ENCODE measurements at places on chromosomes 7 and 10. TPM values are rescaled to one million over a fixed set of nuclear protein-coding genes. Genes with fewer than 3 reads are reported as not detected.
A peak's percentile ranks its signal among the peaks of the same experiment; 100 is the strongest.

Gene TEX36
- total RNA-seq, result not detected

Gene ZNF37A
- 30.6 TPM for total RNA-seq

Gene FGFBP3
- total RNA-seq, result 3.0 TPM

Gene CPA4
- total RNA-seq, result 1.6 TPM

DNA sequence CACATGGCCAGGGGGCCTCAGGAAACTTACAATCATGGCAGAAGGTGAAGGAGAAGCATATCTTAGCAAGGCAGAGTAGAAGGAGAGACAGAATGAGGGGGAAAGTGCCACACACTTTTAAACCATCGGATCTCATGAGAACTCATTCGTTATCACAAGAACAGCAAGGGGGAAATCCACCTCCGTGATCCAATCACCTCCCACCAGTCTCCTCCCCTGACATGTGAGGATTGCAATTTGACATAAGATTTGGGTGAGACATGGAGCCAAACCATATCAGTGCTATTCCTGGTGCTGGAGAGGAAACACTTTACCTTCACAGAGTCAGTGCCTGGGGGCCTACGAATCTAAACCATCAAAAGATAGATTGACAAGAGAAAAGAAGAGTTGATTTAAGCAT, 61.8 kb downstream of the LGI1 start:
- DNase-seq, result no peak

DNA sequence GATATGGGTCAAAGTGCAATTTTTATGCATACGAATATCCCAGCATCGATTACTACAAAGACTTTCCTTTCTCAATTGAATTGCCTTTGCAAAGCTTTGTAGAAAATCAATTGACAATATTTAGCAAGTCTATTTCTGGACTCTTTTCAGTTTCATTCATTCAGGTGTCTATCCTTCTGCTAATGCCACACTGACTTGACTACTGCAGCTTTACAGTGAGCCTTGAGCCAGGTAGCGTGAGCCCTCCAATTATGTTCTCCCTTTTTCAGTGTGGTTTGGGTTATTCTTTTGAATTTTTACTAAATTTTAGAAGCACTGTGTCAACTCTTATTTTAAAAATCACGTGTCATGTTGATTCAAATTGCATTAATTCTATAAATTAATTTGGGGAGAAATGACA, 19.5 kb upstream of the AKR1E2 start:
- no peak for DNase-seq

DNA sequence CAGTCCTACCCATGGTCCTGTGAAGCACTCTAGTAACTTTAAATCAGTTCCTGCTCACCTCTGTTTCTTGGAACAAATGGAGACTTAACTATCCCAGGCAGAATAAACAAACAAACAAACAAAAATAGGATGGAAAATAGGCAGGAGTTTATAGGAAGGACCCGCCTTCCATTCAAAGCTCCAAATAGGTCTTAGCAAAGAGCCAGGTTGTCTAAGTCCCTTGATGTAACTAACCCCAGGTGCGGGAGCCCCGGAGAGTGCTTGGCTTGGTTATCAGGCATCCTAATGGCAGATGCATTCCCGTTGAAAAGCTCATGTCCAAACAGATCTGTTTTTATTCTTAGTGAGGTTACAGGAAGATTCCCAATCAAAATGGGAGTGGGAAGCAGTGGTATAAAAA, 2.2 kb downstream of the IFIT2 start:
- no peak for DNase-seq

DNA sequence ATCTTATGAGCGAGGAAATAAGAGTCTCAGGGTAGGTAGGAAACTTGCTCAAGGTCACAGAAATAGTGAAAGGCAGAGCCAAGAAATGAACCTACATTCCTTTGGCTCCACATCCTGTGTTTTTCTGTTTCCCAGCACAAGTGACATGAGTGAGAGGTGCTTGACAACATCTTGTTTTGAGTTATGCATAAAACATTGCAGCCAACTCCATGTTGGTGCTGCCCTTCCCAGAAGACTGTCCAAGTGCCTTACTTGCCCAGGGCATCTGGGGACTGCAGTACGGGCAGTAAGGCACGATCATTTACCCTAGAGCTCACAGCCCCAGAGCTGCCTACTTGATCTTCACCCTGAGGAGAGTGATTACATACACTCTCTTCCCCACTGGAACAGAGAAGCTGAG, 148.8 kb downstream of the NOC3L start:
- no peak for DNase-seq

DNA sequence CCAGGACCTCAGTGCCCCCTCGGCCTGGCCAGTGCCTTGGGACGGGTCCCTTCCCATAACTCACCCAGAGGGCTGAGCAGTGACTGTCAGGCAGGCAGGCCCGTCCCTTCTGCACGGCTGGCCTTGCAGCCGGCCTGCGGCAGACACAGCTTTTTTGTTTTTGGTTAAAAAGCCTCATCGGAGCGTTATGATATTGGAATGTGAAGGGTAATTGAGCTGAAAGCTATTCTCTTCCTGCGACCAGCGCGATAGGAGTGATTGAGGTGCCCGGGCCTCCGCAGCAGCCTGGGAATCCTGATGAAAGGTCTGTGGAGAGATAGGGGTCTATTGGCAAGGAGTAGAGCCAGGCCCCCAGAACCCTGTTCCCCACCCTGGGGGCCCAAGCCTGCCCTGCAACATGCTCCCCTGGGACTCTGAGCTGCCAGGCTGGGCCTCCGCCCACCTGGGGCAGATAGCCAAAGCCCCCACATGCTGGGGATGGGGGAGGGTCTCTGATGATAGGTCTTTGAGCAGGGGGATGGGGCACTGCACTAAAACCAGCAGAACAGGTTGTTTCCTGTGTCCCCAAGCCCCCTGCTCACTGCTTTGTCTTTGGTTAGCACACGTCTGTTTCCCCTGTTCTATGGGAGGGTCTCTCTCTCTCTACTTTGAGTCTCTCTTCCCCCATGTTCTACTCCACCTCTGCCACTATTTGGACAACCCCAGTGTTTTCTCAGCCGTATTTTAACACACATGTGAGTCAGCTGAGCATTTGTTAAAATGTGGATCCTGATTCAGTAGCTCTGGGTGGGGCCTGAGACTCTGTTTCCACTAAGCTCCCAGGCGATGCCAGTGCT, 131.9 kb downstream of the CDH23 start:
- no peak for DNase-seq

- no peak for DNase-seq
Observed at GRCh38 chr10:94583124-94583523, 37.5 kb downstream of the HELLS start.

DNA sequence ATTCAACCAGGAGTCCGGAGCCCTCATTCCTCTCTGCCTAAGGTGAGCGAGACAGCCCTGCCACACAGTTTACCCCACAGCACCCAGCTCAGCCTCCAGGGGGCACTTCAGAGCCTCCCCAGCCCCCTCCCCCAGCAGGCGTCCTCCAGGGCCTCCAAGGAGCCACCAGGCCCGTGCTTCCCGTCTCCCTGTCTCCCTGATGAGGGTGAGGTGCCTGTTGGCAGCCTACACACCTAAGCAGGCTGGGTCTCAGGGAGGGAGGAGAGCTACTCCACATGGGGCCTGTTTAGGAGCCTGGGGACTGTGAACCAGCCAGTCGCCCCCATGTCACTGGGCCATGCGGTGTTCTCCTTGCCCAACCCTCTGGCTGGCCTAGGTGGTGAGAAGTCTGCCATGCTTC, 28.9 kb upstream of the TRIM8 start:
- DNase-seq, result no peak

DNA sequence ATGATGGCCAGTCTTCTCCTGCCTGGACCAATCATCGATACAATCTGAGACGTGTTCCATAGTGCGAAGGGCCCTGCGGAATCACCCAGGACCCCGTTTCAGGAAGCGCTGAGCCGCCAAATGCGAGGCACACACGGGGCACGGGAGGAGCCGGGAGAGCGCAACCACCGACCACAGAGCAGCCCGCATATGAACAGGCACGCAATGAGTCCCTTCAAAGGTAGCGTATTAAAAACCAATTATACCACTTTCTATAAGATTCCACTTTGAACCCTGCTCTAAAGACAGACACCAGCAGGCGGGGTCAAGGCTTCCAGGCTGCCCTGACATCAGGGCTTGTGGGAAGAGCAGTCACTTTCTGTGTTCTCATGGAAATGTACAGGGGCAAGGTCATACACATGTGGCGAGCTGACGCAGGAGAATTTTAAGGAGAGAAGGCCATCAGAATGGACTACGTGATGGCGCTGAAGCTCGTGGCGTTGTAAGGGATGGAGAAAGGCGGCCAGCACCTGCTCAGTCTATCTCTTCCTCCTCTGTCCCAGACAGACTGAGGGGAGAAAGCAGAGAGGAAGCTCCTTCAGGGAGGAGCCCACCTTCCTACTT, 46.2 kb downstream of the AMZ1 start:
- no peak for DNase-seq

GRCh38 chr10:69742928-69743602, 58.6 kb upstream of the COL13A1 start:
- no peak for DNase-seq

DNA sequence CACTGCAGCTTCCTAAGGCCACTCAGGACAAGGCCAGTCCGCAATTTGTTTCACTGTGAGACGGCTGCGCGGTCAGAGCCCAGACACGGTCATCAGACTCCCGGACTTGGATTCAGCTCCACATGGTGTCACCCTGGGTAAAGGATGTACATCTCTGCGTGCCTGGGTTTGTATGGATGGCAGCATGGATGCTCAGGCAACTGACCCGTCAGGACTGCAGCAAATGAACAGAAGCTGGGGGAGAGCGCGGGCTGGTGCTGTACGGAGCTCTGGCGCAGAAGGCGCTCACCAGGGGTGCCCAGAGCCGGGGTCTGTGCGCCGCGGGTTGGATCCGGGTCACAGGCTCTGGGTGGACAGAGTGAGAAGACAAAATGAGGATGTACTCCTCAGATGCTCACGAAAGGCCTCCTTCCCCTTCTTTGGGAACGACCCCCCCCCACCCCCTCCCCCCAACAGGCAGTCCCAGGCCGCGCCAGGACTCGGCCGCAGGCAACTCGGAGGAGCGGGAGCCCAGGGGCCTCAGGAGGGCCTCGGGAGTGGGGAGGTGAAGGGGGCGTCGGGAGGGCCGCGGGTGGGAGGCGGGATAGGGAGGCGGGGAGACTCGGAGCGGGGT, 92.4 kb downstream of the CXCL12 start:
- DNase-seq, result peak; percentile 56

- no peak for DNase-seq
Observed at GRCh38 chr10:297567-297966, 162.3 kb downstream of the ZMYND11 start.

DNA sequence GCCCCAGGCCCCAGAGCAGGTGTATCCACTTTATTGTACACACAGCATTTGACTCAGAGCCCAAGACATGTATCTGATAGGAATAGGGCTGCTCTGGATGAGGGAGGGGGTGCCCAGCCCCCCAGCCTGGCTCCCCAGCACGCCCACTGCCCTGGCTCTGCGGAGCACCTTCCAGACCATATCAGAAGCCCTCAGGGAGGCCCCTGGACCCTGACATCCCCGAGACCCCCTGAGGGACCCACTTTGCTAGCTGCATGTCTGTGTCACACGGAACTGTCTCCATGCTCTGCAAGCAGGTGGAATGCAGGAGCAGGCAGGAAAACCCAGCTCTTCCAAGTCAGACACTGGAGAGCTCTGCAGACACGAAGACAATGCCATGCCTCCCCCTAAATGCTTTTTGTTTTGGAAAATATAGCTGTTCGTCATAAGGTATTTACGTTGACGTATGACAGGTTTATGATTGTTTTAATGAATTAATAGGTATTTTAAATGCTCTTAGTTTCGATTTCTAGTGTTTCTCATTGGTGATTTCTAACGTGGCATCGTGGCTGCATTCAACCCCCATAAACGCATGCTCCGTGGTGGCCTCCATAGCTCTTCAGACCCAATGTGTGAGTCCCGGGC, 92.8 kb upstream of the INSIG1 start:
- no peak for DNase-seq

GRCh38 chr7:29345590-29345989, 151.0 kb downstream of the CHN2 start:
- peak; percentile 81 for DNase-seq

DNA sequence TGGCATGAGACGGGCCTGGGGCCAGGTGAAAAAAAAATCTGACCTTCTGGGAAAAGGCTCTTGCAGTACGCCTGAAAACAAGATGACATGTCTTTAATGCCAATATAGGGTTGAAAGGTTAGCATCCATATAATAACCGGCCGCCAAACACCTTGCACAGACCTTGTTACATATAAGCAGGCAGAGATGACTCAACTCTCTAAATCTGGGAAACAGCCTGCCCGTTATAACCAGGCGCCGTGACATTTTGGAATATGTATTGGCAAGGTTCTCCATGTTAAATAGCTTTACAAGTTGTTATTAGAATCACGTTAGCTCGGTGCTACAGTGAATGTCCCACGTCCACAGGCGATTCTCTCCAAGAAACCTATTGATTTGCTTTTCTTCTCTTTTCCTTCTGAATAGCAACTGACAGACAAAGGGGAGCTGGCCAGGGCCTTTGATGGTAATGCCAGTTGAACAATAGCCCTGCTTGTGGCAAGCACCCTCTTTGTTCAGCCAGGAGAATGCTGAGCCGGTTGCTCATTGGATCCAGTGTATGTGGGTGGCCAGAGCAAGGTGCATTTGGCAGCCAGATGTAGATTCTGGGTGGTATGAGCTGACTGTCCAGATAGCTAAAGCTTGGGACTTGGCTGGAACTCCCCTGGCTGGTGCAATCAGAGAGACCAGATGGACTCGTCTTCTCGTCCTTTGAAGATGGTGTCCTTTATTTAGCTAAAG, 80.1 kb upstream of the AUTS2 start:
- DNase-seq, result peak; percentile 12

- peak; percentile 87 for DNase-seq
Observed at GRCh38 chr10:84424731-84425167, 96.4 kb downstream of the CCSER2 start.

- DNase-seq, result no peak
Observed at GRCh38 chr7:116554436-116554835, 29.6 kb downstream of the CAV1 start.

DNA sequence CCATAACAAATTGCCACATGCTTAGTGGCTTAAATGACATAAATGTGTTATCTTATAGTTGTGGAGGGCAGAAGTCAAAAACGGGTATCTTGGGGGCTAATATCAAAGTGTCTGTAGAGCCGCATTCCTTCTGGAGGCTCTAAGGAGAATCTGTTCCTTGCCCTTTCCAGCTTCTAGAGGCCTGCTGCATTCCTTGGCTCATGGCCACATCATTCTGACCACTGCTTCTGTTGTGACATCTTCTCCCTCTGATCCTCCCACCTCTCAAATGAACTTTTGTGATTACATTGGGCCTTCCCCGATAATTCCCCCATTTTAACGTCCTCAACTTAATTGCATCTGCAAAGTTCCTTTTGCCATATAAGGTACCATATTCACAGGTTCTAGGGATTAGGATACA, 76.1 kb downstream of the CYP26A1 start:
- no peak for DNase-seq

- no peak for DNase-seq
Observed at GRCh38 chr10:5977471-5978229, at the start of gene IL15RA. TSS of gene IL15RA (minus strand) at chr10:5977543. CDS start at chr10:5977492, 51 bp downstream.

- DNase-seq, result no peak
Observed at GRCh38 chr7:38775506-38776175, 133.3 kb downstream of the VPS41 start.

Measured in dorsolateral prefrontal cortex (tissue), 122 donors.